ENCODE measurements at places on chromosomes 11 and 22.

- no peak for DNase-seq
Measured at GRCh38 chr22:20785415-20785814, 11.5 kb downstream of the SERPIND1 start.

GRCh38 chr11:68002938-68003845 lies 705 bp downstream of the UNC93B1 start:
- no peak for DNase-seq

DNA sequence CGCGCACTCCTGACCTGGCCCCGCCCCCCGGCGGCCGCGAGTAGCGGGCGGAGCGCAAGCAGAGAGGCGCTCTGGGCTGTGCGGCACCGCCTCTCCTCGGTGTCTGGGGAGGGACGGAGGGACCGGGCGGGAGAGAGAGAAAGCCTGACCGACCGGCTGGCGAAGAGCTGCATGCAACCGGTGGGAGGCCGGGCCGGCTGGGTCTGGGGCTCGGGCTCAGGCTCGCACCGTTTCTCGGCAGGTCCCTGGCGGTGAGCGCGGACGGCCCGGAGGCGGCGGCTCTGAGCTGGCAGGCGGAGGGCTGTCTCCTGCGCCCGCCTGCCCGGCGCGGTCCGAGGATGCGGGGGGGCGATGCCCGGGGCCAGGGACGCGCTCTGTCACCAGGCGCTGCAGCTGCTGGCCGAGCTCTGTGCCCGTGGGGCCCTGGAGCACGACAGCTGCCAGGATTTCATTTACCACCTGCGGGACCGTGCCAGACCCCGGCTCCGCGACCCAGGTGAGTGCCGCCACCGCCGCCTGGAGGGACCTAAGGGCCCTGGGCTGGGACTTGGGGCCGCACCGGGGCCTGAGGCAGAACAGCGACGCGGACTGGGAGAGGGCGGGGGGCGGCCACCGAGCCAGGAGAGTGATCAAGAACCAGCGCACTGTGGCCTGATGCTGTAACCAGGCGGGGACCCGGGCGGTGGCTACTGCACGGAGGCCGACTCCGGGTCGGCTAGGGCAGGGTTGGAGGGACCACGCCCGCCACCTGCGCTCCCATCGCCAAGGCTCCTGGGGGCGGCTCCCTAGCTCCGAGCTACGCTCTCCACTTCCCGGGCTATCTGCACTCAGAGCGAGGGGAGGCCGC lies at the start of gene SYT9:
Gene SYT9 (plus strand): TSS at position 69 of the 847 bp plus-strand sequence. CDS start 283 bp downstream, at position 352.
- DNase-seq, result peak; percentile 79

DNA sequence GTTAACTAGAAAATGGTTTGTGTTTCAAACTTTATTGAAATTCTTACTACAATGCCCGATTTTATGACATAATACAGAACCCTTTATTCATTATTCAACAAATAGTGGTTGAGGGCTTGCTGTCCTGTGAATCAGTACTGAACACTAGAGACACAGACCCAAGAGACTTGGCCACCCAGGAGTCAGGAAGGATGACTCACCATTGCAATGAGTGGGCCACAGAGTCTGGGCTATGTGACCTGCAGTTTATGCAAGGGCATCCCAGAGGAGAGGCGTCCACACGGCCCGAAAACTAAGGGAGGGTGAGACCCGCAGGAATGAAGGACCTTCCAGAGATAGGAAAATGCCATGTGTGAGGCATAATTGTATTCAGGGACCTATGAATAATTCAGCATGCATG lies 143.8 kb upstream of the DDI1 start:
- no peak for DNase-seq

GRCh38 chr22:29270475-29271271 lies 2.6 kb downstream of the EWSR1 start:
- DNase-seq, result no peak

- no peak for DNase-seq
Measured at GRCh38 chr11:82225930-82226329, 507.7 kb downstream of the FAM181B start.

GRCh38 chr11:70661761-70662501 lies 263.6 kb downstream of the CTTN start:
- no peak for DNase-seq

GRCh38 chr11:121651257-121651605 lies 198.5 kb upstream of the SORL1-AS1 start:
- no peak for DNase-seq

DNA sequence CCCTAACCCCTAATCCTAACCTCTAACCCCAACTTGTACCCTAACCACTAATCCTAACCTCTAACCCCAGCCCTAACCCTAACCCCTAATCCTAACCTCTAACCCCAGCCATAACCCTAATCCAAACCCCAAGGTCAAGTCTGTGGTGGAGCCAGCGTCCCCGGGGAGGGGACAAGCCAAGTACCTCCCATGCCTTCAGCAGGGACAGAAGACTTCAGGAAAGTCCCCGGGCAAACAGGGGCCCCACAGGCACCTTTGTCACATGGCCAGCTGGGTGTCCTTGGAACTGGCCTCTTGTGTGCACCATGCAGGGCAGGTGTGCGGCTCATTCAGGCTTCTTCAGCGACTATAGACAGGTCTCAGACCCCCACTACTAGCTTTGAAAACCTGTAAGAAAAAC lies 555.8 kb downstream of the BRD1 start:
- DNase-seq, result no peak

- no peak for DNase-seq
Measured at GRCh38 chr11:134200688-134201087, 23.1 kb downstream of the NCAPD3 start.

- DNase-seq, result no peak
Measured at GRCh38 chr11:35239471-35240075, 100.6 kb downstream of the CD44 start.

GRCh38 chr11:122769126-122769780 lies 69.0 kb upstream of the CRTAM start:
- DNase-seq, result no peak

GRCh38 chr22:49947296-49947622 lies 13.3 kb upstream of the PIM3 start:
- no peak for DNase-seq

Measured in globus pallidus (tissue), 1 donor.